OCI-LY7 (cell line): ENCODE measurements at places on chromosomes 2 and 18. TPM values are rescaled to one million over a fixed set of nuclear protein-coding genes. Genes with fewer than 3 reads are reported as not detected.

CPLX4 gene
- total RNA-seq: not detected in 2 replicates

CAPN14 gene
- total RNA-seq: 2.7 and 4.0 TPM in 2 replicates

PLCD4 gene
- 0.48 TPM in 1 of 2 replicates, not detected in the other for total RNA-seq

ADCY3 gene
- total RNA-seq: 55.0 and 73.4 TPM in 2 replicates

CYP27A1 gene
- total RNA-seq: 0.23 TPM in 1 of 2 replicates, not detected in the other

RNMT gene
- 35.6 and 36.5 TPM in 2 replicates for total RNA-seq

TMEFF2 gene
- not detected in 2 replicates for total RNA-seq

- DNase-seq: peak; percentile 47
These were observed 62.9 kb upstream of the MSH6 start for GRCh38 chr2:47720036-47720435.

GRCh38 chr2:165475277-165476004 lies 5.9 kb downstream of the CSRNP3 start:
- DNase-seq: no peak

DNA sequence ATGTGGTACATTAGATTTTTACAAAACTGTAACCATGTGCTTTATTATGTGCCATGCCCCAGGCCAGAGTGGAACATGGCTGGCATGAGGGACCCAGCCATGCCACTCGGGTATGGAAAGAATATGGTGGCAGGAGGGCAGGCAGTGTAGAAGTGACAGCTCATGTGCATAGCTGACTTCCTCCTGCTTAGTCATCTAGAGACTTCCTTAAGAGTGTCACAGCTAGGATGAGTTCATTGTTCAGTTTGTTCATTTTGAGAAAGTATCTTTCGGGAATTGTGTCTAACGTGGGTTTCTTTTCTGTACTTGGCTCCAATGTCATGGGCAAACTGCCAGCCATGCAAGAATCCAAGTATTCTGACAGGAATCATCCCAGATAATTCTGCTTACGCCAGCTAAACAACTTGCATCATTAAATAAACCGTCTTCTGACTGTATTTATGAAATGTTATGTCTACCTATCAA lies 94.3 kb upstream of the ITGB6 start:
- no peak for DNase-seq

DNA sequence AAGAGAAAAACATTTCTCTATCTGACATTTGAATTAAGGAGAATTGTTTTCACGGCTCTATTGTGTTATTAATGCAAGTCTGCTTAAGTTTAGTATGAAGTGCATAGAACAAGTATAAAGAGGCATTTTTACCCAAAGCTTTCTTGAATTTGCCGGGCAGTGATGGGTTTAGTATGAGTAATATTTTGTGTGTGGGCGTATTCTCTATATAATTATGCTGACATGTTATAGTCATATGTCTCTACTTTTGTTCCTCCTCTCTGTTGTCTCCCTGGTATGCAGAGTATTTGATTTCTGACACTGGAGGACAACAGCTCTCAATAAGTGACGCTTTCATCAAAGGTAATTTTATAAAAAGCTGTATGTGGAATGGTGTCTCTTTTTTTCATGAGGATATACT lies 45.9 kb downstream of the PIKFYVE start:
- DNase-seq: no peak

DNA sequence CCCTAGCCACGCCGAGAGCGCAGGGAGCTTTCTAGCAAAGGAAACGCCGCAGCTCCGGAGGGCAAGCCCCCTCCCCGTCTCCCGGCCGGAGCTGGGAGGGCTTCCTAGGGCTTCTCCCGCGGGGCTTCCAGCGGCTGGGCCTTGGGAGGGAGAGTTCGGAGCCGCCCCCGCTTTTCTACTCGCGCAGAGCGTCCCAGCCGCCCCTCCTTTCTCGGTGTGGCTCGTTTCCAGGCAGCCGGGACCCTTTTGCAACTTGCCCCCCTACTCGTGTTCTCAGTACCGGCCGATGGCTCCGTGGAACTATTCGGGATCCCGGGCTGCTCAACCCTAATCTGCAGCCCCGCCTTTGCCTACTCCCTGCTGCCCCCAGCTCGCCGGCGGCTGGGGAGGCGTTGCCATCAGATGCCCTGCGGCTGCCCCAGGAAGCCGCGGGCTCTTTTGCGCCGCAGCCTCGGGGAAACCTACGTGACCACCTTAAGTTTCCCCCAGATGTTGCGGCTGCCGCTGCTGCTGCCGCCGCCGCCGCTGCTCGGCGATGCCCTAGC lies 1.5 kb upstream of the NR4A2 start:
- peak; percentile 63 for DNase-seq

DNA sequence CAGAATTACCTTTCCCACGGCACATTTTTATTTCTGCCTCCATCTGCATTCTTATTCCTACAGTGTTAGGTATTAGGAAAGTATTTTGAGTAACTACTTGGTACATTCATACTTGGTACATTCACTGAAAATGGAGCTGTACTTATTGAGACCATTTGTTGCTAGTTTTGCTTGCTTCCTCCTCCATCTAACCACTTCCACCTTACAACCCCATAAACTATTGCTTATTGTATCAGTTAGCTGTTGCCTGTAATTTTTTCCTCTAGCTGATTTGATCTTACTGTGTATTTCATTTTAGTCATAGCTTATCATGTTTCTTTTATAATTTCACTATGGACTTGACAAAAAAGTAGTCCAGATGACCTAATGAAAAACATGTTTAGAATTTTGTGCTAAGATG lies 50.7 kb downstream of the AFTPH start:
- no peak for DNase-seq

DNA sequence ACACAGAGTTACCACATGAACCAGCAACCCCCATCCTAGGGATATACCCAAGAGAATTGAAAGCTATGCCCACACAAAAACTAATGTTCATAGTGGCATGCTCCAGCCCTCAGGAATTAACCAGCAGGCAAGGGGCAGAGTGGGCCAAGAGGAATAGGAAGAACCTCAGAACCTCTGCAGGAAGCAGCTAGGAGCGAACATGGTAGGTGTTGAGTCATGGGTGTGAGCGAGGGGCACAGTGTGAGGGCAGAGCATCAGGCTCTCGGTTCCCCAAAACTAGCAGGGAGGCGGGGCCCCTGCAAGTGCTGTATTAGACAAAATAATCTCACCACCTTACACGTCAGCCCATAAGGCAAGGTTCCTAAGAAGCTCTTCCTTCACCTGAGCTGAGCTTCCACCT lies 5.6 kb upstream of the RUFY4 start:
- DNase-seq: peak; percentile 7

DNA sequence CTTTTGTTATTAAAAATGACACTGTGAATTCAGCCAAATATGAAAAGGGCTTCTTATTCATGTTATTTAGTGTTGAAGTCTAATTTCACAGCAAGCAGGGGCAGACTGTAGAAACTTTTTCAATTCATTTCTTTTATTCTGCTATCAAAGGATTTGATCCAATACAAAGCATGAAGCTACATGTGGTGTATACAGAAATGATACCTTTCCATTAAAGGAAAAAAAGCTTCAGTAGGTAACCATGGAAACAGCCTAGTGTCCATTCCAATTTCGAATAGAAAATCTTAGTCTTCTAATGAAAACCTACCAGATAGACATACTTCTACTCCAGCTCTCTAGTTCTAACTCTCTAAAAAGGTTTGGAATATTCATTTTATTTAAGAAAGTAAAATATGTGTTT lies 276.2 kb upstream of the KCNJ3 start:
- no peak for DNase-seq

GRCh38 chr2:192122946-192123345 lies 71.8 kb downstream of the TMEFF2 start:
- DNase-seq: no peak

DNA sequence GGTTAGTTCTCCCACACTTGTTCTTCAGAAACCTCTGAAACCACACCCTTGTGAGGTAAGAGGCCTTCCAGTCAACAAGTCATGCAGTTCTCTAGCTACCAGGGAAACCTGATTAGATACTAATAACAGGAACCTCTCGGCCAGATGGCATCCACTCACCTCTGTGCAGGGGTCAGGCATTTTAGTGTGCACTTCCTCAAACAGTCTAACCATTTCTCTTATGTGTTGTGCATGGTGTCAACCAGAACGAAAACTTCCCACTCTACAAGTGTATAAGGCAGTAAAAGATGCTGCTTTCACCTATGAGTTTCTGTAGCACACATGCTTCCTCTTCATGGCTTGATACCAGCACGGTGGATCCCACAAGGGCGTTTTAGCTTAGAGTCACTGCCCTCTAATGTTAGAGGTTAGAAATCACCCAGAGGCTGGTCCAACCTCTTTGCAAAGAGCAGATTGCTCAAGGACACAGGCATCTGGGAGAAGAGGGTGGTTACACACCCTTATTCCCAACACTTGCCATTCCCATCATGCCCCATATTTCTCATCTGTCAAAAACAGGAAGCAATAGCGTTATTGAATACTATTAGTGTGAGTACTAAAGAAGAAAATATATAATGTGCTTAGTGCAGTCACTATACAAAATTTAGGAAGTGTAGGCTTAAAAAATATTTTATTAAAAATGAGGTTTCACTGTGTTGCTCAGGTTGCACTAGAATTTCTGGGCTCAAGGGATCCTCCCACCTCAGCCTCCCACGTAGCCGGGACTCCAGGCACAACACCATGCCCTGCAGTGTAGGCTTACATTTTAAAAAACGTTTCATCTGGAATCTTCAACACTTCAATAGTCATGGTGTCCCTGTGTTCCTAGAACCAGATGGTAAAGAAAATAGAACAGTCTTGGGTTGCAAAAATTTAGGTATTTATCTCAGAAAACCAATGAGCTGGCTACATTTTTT lies 34.5 kb upstream of the RAB31 start:
- peak; percentile 61 for DNase-seq

DNA sequence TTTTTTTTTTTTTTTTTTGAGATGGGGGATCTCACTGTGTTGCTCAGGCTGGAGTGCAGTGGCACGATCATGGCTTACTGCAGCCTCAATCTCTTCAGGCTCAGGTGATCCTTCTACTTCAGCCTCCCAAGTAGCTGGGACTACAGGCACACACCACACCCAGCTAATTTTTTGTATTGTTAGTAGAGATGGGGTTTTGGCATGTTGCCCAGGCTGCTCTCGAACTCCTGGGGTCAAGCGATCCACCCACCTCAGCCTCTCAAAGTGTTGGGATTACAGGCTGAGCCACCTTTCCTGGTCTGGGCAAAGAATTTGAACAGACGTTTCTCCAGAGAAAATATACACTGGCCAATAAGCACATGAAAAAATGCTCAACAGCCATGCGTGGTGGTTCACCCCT lies 2.9 kb upstream of the SNRNP200 start:
- no peak for DNase-seq

- no peak for DNase-seq
These were observed 11.0 kb upstream of the ALPK2 start for GRCh38 chr18:58639751-58640427.

GRCh38 chr2:190947141-190947540 lies 66.5 kb downstream of the GLS start:
- DNase-seq: no peak

- DNase-seq: no peak
These were observed 290.8 kb downstream of the KCNS3 start for GRCh38 chr2:18169121-18169892.

GRCh38 chr2:234992196-234992595 lies 40.4 kb downstream of the SH3BP4 start:
- DNase-seq: no peak

GRCh38 chr2:44212302-44212701 lies 43.6 kb downstream of the PPM1B start:
- no peak for DNase-seq

GRCh38 chr2:11056614-11057013 lies 98.7 kb upstream of the SLC66A3 start:
- DNase-seq: no peak

DNA sequence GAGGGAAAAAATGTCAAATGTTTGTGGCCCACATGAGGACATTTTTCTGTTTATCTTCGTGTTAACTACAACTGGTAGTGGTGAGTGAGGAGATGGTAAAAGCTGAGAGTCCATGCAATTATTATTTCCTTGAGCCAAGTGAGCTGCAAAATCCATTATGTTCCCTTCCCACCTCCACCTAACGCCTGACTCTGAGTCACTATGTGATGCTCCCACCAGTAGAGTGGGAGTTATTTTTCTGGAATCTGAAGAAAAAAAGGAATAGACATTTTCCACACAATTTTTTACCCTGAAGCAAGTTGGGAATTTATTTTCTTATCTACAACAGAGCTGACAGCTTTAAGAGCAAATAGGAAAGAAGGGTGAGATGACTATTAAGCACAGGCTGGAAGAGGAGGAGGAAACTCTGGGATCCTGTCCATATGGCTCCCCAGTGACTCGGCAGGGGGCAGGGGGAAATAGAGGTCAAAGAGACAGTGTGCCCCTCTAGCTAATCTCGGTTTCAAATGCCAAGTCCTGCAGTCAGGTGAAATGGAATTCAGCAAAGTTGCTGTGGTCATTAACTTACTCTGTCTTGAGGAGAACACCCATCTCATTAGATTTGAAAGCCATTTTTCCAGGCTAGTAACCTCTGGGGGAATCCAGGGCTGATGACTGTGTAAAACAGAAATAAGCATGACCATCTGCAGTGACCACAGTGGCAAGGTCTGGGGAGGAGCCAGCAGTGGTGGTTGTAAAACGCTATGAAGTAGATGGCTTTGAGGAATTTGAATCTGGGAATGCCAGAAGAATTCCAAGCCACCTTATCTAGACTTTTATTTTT lies 463.9 kb downstream of the STK39 start:
- no peak for DNase-seq

DNA sequence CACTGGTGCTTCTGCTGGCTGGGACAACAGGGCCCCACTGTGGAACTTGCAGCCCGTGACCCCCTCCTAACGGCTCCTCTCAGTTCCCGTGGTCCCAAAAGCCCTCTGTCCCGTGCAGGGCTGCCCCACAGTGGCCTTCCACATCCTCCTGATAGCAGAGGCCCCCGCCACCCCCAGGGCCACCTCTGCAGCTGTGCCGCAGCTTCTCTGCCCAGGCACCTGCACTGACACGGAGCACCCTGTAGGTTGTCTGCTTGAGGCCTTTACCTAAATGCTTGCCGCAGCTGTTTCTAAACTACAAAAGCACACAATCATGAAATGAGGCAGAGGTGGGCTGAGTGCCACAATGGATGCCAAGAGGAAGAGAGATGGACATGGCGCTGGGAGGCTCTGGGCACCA lies 13.5 kb upstream of the GRHL1 start:
- no peak for DNase-seq

DNA sequence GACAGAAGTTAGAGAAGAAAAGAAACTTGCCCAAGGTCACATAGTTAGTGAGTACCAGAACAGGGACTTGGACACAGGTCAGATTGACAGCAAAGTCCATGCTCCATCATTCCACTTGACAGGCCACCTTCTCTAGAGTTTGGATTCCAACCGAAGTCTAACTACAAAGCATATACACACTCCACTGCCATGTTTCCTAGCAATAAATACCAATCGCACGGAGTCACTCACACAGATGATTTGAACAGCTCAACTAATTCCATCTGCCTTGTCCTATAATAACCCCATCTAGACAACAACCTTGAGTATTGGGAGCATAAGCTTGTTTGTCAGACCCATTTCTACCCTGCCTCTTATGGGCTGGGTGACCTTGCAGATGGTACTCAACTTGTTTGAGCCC lies 334.6 kb upstream of the MGAT5 start:
- no peak for DNase-seq
